Stimulated activated CD8-positive, alpha-beta memory T cell treated with anti-CD3 and anti-CD28 coated beads, Interleukin-4, amount 100 ng/mL, for 1 hour (primary cell): ENCODE measurements at places on chromosomes 5 and 9.

DNA sequence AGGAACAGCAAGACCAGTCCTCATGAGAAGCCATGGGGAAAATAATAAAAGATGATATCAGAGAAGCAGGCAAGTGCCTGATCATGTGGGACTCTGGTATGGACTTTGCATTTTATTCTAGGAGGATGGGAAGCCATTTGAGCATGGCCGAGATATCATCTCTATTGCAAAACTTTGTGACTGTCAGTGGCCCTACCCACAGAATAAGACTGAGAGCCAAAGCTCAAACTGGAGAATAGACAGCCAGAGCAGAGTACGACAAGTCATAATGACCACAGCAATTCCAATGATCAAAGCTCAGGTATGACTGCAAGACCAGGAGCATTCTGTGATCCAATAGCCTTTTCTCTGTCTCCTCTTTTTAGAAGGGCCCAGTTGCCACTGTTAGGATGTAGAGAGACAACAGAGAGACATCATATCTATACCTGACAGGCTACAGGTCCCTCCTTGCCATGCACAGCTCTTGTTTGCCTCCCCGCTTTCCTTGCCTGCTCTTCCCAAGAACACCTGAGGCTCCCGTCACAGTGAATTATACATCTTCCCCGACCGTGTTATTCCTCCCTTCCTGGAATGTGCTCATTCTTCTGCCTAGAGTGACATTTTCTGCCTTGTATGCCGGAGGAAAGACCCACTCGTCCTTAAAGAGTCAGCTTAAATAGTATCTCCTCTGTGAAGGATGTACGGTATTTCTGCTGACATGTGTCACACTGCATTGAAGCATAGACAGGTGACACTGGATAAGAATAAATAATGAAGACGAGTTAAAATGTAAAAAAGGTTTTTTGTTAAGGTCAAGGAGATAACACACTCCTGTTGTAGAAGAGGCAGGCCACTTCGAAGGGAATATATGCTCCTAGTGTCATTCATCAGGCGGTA lies 248.7 kb upstream of the MAP3K1 start:
- DNase-seq: no peak

GRCh38 chr9:126449725-126450667 lies 123.4 kb downstream of the MVB12B start:
- DNase-seq: no peak

GRCh38 chr5:52743970-52744369 lies 43.7 kb upstream of the ITGA1 start:
- peak; percentile 7 for DNase-seq

GRCh38 chr5:56639476-56639875 lies 175.9 kb upstream of the MAP3K1 start:
- DNase-seq: no peak
